SW 1271 (cell line): ENCODE measurements at places on chromosomes 12 and 14.

DNA sequence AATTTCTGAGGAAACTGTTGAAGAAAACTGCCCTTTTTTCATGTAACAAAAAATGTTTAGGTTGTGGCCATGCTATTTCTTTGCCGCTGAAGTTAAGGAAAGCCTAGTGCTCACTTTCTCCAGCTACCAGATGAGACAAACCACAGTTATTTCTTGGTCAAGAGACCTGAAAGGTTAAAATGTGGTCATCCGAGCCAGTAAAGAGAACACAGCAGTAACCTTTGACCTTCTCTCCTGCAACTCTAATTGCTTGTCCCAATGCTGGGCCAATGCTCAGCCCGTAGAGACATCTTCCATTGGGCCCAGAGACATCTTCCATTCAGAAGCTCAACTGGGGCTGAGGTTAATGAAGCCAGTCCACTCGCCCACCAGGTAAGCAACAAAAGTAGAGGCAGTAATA is 109.8 kb upstream of the CPSF6 start:
- DNase-seq, result no peak

DNA sequence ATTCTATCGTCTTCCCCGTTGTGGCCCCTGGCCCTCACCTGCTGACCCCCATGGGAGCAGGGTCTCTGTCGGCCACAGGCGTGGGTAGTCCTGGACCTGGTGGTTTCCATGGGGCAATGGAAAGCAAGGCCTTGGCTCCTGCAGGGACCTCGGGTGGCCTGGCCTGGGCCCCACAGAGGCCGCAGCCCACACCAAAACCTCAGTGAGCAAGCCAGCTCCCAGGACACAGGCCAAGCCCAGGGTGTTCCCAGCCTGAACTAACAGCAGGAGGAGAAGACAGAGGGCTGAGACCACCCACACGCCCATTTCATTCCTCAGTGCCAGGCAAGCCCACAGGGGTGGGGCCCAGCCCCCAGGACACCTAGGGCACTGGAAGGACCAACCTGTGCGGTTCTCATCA is 16.9 kb downstream of the ABCB9 start:
- DNase-seq, result no peak

DNA sequence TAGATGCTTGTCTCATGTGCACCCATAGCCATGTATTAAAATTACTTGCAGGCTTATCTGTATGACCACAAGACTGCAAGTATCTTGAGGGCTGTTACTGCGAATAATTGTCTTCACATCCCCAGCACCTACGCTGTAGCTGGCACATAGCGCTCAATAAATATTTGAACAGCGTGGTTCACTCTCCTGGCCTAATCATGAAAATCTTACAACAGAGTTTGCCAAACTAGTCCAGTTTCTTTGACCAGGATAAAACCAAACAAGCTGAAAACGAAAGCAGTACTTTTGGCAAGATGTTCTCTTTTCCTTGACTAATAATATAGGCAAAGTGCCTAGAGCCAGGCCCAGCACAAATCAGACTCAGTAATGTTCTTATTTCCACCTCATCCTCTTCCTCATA is 106.7 kb downstream of the RPS29 start:
- no peak for DNase-seq

DNA sequence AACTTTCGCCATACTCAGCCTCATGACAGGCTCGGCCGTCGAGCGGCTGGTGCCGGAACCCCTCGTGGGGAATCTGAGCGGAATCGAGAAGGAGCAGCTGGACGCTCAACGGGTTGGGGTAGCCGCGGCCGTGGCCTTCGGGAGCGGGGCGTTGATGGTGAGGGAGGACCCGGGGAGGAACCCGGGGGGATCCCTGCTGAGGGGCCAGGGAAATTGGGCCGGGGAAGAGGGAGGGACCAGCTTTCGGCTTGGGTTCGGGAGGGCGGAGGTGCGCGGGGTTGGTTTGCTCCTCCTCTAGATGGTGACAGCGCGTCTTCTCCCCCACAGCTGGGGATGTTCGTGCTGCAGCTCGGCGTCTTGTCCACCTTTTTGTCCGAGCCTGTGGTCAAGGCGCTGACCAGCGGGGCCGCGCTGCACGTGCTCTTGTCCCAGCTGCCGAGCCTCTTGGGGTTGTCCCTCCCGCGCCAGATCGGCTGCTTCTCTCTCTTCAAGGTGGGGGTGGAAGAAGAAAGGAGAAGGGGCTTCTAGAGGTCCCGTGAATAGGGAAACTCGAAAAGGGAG is 9.8 kb downstream of the ARHGEF25 start:
- no peak for DNase-seq

GRCh38 chr12:131732996-131733615 is 22.2 kb downstream of the SFSWAP start:
- no peak for DNase-seq

- no peak for DNase-seq
Observed at GRCh38 chr12:123142518-123142840, 8.4 kb downstream of the PITPNM2 start.

- DNase-seq, result no peak
Observed at GRCh38 chr12:24905431-24905830, 43.5 kb downstream of the BCAT1 start.

DNA sequence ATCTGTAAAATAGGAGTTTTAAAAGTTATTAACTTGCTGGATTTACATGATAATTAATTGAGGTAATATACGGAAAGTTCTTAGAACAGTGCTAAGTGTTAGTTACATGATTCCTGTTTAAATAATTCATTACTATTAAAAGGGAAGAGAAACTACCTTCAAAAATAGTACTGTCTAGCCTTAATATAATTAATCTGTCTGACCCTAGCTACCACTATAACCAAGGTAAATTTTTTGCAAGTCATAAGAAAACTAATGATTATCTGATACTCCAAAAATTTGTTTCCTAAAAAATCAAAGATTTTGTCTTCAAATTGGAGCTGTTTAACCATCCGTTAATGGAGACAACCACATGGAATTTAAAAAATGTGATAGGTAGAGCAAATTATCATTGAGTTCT is 294.3 kb upstream of the FBXO33 start:
- DNase-seq, result no peak

DNA sequence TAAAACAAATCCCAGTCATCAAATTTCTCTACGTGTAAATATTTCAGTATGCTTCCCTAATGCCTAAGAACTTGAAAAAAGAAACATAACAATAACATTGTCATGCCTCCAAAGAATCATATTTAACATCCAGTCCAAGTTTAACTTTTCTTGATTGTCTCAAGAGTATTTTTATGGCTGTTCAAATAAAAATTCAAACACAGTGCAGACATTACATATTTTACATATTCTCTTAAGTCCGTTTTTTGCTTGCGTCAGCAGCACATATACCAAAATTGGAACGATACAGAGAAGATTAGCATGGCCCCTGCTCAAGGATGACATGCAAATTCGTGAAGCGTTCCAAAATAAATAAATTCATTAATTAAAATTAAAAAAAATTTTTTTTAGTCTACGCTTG is 23.3 kb upstream of the EEA1 start:
- DNase-seq, result no peak

- no peak for DNase-seq
Observed at GRCh38 chr14:20118795-20119194, 8.3 kb downstream of the OR4K17 start.

GRCh38 chr12:31118347-31119191 is 44.9 kb downstream of the DDX11 start:
- DNase-seq, result peak; percentile 62

DNA sequence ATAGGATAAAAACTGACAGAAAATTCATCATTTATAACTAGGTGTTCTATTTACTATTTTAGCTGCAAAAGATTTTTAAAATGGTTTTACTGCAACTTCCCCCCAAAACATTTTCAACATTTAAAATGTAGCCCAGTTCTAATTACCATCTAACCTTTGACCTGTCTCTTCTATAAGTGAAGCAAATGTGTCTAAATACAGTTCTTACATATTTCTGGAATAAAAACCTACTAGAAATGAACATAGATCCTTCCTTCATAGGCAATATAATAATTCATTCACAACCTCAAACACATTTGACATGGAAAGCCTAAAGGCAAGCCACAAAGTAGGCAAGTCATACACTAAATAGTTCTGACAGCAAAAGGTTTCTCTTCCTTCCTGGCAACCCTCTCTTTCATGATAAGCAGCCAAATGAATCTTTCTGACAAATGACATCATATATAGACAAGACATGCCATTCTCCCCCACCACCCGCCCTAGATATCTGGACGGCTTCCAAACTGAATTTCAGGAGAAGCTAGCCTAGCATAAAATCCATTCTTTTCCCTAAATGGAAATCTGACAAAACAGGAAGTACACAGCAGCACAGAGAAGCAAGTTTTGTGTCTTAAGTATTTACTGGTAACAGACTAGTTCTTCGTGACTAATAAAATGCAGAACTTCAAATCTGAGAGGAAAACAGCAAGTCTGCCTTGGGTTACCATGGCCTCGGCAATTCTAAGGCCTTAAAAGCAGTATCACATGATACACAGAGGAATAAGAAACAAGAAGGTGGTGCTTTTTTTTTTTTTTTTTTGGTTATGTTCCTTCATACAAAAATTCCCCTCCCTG is 17.2 kb upstream of the ARID4A start:
- DNase-seq, result peak; percentile 59

- no peak for DNase-seq
Observed at GRCh38 chr12:64252681-64253080, 30.6 kb upstream of the KICS2 start.

- no peak for DNase-seq
Observed at GRCh38 chr14:88007608-88008007, 2.7 kb downstream of the GPR65 start.

DNA sequence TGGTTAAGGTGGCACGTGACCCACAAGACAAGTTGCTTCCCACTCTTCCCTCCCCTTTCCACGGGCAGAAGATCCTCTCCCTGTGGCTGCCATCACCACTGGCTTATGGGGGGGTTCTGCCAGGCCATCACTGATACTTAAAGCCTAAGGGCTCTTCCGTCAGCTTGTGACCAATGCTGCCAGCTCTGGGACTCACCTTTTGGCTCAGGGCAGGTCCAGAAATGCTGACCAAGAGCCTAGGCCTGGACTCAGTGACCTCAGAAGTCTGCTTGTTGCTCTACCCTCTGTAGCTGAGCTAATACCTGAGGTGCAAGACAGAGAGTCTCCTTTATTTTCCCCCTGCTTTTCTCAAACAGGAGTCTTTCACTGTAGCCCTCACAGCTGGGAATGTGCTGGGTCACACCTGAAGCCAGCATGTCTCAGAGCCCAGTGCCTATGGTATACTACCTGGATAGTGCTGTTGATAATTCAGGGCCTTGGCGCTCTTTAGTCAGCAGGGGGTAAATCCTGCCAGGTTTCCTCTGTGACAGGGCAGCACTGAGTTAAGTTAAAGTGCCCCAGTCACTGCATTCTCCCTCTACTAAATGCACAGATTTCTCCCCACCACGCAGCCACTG is 19.7 kb downstream of the FGD4 start:
- DNase-seq, result no peak

GRCh38 chr14:31677630-31678029 is 116.4 kb downstream of the NUBPL start:
- no peak for DNase-seq

- DNase-seq, result no peak
Observed at GRCh38 chr12:47194501-47194900, 114.7 kb upstream of the AMIGO2 start.

DNA sequence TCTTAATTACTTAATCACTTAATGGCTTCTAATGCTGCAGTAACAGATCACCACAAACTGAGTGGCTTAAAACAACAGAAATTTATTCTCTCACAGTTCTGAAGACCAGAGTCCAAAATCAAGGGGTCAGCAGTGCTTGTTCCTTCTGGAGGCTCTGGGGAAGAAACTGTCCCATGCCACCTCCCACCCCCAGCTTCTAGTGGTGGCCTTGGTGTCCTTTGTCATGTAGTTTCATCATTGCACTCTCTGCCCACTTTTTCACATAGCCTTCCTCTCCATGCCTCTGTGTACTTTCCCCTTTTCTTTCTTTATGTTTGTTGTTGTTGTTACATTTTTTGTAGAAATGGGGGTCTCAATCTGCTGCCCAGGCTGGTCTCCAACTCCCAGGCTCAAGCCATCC is 16.1 kb upstream of the UBC start:
- DNase-seq, result no peak

DNA sequence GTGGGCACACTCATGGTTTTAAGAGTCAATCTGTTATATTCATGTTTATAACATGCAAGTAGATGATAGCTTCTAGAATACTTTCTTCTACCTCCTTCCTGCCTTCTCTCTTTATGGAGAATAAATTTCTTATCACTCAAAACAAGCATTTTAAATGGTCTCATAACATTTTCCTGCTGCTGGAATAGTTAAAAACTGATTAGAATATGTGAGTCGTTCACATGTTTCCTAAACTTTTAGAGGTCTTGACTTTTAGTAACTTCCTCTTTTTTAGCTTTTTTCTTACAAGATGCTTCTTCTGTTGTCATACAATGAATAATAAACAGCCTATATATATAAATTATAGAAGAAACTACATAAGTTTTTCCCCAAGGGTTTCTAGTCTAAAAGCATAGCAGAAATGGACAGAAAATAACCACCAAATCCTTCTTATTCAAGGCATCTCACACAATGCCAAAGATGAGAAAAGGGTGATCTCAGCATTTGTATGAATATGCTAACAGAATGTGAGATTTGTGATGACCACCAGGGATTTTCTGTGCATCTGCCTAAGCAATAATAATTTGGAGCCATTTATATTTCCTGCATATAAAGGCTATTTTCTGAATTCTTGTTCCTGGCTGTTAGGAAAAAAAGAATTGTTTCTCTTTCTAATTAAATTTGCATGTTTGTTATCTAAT is 127.8 kb downstream of the DAAM1 start:
- no peak for DNase-seq

- no peak for DNase-seq
Observed at GRCh38 chr14:50012644-50013043, 103.7 kb downstream of the VCPKMT start.

- no peak for DNase-seq
Observed at GRCh38 chr12:53499266-53500141, at the start of gene MAP3K12. Gene MAP3K12 (minus strand): TSS chr12:53499458. CDS start chr12:53487391, 12,067 bp downstream.

GRCh38 chr14:103100281-103101121 is 6.0 kb downstream of the EXOC3L4 start:
- DNase-seq, result no peak

- DNase-seq, result no peak
Observed at GRCh38 chr12:120216742-120217605, 16.1 kb upstream of the RPLP0 start.

DNA sequence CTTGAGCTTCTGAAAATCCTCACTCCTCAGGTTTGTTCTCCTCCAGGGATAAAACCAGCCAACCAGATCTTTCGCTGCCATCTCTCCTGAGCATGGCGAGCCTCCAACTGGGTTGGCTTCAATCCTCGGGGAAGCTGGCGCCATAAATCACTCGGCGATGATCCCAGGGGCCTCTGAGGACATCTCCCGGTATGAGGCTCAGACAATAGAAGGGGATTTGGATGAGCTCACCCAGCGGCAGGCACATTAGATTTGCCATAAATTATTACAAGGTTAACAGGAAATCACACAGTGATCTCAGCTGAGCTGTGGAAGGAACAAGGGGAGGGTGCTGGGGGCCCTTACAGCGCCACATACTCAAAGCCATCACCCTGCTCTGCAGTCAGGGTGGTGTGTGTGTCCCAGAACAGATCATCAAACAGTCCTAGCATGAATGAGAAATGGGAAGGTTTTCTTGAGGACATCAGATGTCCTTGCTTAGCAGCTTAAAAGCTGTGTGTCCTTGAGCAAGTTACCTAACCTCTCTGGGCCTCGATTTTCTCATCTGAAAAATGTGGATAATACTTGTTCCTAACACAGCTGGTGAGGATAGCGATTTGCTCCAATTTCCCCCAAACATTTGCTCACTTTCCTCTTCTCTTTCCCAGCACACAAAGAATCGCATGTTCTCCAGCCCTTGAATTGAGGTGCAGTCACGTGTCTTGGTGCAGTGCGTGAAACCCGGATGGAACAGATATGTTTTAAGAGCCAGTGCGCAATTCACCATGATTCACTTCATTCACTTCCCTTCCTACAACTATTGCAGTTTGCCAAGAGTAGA is 142.8 kb downstream of the SCARB1 start:
- DNase-seq, result no peak
